ENCODE measurements at places on chromosomes 2 and 18.

GRCh38 chr2:217513258-217513657 is 489.5 kb downstream of the TNS1 start:
- DNase-seq, result no peak

DNA sequence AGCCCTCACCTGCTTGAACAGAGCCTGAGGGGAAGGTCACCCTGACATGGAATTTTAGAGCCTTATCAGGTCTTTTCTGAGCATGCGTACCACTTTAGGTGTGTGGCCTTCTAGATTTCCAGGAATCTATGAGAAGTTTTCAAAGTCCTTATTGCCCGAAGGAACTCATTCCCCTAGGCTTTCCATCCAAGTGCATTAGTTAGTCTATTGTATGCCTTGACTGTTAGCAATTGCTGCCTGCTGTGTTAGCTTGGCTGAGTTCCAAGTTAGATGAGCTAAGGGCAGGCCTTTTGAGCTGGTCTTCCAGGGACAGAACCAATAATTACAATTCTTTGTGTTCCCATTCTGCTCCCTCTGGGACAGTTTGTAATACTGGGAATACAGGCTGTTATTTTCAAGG is 30.8 kb upstream of the PUM2 start:
- DNase-seq, result no peak

DNA sequence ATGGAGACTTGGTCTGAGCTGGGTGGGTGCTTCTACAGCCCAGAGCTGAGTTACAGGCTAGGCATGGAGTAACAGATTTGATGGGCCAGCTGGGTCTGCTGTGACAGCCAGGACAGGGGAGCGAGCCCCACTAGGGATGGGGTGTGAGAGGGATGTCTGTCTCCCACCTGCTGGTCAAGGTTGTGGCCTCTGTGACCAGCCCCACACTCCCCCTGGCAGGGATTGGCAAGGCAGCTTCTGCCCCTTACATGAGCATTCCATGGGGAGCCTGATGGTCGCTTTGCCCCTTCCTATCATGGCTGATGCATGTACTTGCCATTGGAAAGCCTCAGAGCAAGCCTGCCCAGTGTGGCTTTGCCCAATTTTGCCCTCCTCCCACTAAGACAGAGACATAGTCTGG is 162.0 kb upstream of the FIGN start:
- DNase-seq, result no peak

DNA sequence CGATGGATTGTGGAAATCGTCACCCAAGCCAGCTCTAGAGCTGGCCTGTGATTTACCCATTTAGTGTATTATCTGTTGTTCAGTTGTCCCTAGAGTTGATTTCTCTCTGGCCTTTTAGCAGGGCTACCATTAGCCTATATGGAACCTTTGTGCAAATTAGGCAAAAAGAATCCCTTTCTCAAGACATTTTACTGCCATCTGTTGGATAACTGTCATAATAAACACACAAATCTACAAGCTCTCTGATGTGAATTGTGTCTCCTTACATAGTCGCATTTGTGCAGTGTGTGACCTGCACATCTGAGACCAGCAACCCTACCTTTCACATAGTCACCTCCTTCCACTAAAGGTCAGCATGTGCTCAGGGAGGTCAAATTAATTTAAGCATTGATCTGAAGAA is 34.0 kb downstream of the LOXHD1 start:
- DNase-seq, result no peak

- DNase-seq, result no peak
Observed at GRCh38 chr2:29261003-29261402, 145.8 kb downstream of the CLIP4 start.

DNA sequence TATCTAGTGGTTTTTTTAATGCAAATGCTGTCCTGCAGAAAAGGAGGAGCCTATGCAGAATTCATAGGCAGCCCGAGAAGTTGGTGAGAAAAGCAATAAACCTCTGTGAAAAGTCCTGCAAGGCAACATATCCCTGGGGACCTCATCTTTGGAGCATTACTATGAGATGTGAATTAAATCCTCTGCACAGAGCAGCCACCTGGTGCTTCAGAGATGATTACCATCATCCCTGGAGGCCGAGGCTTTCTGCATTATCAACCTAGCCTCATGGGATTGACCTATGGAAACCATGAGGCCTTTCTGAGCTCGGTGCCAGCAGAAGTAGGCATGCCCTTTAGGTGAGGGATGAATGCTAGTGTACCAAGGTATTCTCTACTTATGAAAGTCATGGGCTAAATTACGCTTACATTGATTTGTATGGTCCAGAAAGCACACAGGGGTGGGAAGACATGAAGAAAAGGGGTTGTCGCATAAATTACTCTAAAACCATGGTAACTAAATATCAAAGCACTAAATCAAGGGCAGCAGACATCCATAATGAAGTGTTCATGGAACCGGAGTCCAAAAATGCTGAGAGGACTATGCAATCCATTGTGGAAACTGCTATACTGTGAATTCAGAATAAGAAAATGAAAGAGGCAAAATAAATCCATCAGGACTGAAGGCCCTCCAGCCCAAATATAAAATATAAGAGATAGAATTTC is 623.5 kb upstream of the DDX18 start:
- DNase-seq, result no peak

DNA sequence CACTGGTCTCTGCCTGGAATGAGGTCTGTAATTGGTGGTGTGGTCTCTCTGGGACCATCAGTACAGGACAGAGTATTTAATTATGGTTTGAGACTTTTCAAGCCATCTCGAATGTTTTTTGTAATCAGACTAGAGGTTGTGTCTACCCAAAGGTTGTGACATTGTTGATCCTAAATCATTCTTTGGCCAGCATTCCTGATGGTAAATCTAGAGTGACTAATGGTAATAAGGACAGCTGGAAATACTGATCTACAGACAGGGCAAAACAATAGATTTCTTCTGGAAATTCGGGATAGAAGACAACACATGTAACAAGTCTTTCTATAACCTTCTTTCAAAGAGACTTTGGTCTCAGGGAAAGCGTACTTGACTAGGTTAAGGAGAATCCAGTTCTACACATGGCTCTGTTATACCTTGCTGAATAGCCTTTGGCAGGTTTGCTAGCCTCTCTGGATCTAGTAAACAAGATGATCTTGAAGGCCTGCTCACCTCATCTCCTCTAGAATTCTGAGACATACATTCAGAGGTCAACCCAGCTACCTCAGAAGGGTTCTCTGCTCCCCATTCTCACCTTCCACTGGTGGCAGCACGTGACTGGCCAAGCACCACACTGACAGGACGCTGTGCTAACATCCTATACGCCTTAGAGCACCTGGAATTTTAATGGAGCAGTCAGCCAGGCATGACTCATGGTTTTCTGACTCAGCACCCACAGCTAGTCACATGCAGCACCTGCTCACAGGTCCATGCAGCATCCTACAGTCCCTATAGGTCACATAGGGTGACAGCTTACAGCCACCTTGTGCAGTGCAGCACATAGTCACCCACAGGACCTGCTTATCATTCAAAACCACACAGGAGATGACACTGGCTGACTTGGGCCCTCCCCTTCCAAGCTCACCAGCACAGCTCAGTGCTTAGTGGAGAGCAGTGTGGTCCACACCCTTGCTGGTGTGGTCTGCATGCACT is 12.2 kb downstream of the PLB1 start:
- no peak for DNase-seq

GRCh38 chr18:11159844-11160243 is 10.5 kb upstream of the PIEZO2 start:
- no peak for DNase-seq

GRCh38 chr18:32730068-32730467 is 42.8 kb downstream of the KLHL14 start:
- no peak for DNase-seq

DNA sequence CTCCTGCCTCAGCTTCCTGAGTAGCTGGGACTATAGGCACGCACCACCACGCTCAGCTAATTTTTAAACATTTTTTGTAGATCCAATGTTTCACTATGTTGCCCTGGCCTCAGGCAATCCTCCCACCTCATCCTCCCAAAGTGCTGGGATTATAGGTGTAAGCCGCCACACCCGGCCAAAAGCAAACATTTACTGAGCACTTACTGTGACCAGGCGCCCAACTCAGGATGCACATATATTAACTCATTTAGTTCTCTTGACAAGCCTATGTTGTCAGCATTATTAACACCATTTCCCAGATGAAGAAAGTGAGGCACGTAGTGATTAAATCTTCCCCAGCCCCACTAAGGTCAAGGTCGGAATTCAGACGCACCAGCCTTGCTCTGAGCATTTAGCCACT is 41.1 kb downstream of the TMEM37 start:
- DNase-seq, result no peak

- DNase-seq, result no peak
Observed at GRCh38 chr2:136253288-136254004, 135.5 kb upstream of the CXCR4 start.

DNA sequence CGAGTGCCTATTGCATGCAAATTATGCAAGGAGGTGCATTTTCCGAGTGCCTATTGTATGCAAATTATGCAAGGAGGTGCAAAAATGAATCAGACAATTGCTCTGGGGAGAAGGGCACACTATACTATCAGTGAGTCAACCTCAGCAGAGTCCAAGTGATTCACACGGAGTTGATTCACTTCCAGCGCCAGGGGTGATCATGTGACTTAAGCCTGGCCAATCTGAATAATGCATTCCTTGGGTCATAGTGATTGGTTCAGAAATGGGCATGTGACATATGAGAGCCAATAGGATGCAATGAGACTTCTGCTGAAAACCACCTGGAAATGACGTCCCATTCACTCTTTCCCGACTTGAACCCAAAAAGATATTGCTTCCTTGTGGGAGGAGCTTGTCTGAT is 152.2 kb downstream of the DAW1 start:
- DNase-seq, result no peak

DNA sequence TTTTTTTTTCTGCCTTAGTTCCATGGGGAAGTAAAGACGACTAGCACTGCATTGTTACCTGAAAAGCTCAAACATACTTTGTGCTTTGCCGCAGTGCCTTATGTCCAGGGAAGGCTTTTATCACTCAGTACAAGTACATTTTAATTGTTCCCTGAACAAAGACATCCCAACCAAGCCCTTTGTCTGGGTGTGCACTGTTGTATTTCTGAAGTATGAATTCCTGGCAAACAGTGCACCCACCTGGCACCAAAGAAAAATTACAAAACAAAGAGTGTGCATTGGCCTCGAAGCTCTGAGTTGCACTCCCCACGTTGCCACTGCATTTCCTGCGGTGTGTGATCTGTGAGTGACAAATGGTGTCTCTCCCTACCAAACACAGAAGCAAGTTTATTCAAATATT is 858.5 kb upstream of the PIK3C3 start:
- no peak for DNase-seq

GRCh38 chr2:172821370-172822338 is 86.0 kb downstream of the RAPGEF4 start:
- no peak for DNase-seq

DNA sequence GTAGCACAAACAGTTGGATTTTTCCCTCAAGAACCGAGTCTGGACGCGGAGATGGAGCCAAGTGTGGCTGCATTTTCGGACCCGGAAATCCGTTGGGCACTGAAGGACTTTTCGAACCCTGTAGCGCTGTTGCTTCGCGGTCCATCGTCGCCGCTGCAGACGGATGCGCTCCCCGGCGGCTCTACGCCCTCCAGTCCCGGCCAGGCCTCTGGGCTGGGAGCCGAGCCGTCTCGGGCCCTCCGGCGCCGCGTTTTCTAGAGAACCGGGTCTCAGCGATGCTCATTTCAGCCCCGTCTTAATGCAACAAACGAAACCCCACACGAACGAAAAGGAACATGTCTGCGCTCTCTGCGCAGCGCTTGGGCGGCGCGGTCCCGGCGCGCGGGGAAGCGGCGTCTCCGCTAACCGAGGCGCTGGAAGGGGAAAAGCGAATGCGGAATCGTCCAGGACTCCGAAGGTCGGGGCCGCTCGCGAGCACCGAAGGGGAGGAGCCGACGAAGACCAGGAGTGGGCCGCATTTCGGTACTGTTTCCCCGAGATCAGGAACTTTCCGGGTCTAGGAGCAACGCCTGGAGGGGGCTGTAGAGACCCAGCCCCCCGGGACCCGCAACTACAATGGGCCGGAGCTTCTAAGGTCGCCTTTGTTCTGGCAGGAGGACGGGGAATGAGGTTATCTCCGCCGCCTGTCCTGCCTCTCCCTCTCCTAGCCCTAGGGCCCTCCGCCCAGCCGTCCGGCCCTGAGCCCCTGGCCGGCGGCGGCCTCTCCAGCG is 3.2 kb downstream of the EMX1 start:
- peak; percentile 61 for DNase-seq

GRCh38 chr2:26770986-26771586 is 7.0 kb downstream of the SLC35F6 start:
- DNase-seq, result no peak

GRCh38 chr2:215777465-215778044 is 235.8 kb downstream of the MREG start:
- DNase-seq, result no peak

- no peak for DNase-seq
Observed at GRCh38 chr2:83972128-83972527, 487.0 kb downstream of the SUCLG1 start.

DNA sequence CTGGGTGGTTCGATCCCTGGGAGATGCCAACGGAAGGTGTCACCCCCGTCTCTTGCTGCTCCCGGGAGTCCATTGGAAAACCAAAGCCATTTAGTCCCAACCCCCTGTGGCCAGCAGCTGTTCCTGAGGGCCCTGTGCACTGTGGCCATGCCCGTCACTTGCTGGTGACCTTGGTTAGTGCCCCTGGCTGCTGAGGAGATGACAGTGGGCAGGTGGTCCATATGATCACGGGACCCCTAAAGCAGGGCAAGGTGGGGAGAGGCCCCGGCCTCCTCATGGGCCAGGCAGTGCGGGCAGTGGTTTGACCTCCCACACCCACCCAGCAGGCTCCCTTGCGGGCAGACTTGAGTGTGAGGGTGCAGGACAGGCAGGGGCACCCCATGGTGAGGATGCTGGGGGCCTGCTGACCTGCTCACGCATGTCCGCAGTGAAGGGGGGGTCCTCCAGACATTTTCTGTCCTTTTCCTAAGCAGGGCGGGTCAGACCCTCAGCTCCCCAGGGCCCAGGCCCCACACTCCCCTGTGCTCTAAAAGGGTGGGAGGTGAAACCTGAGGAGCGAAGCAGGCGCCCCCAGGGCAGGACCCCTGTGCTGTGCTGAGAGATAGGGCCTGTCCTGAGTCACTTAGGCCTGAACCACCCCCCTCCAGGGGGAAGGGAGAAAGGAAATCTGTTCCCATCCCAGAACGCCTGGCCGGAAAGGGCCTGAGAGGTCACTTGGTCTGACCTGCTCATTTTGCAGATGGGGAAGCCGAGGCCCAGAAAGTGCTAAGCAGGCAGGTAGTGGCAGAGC is 6.8 kb downstream of the ITM2C start:
- no peak for DNase-seq

DNA sequence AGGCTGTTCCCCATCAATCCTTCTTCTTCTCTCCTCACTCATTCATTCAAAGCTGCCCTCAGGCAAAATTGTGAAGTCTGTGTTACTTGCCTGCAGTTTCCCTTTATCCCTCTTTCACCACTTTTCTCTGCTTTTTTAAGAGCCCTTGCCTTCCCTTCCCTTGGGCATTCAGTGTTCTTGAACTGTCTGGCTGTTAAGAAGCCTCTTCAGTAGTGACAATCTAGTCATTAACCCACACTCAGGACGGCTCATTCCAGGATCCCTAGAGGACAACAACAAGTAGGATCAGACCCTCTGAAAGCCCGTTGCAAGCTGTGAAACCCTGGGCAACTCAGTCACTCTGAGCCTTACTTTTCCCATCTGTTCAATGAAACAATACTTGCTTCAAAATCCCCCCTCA is 615.7 kb downstream of the EPHA4 start:
- DNase-seq, result no peak
